ENCODE measurements at places on chromosomes 5 and 9. TPM values are rescaled to one million over a fixed set of nuclear protein-coding genes. Genes with fewer than 3 reads are reported as not detected.

The RUSC2 gene
- total RNA-seq, result 10.1 TPM

The TLR4 gene
- total RNA-seq, result 124 TPM

The FOXE1 gene
- total RNA-seq, result not detected

The HMMR gene
- 4.7 TPM for total RNA-seq

The LCN10 gene
- not detected for total RNA-seq

The DBH gene
- total RNA-seq, result not detected

The ZDHHC11 gene
- 0.26 TPM for total RNA-seq

The C5 gene
- total RNA-seq, result 0.98 TPM

The SLC34A3 gene
- not detected for total RNA-seq

The REEP2 gene
- 1.0 TPM for total RNA-seq

The COL15A1 gene
- total RNA-seq, result 0.33 TPM

The CCDC171 gene
- 0.65 TPM for total RNA-seq

The EGR1 gene
- 3.4 TPM for total RNA-seq

The PLAC8L1 gene
- total RNA-seq, result not detected

The KIF24 gene
- 0.86 TPM for total RNA-seq

The CNTRL gene
- 8.2 TPM for total RNA-seq

The TMEM232 gene
- 1.0 TPM for total RNA-seq

The GLRA1 gene
- not detected for total RNA-seq

The PLPP7 gene
- 2.6 TPM for total RNA-seq

The TNC gene
- total RNA-seq, result 0.09 TPM

The TRIM23 gene
- total RNA-seq, result 32.6 TPM

The TAF7 gene
- total RNA-seq, result 78.7 TPM

The MACROH2A1 gene
- 139 TPM for total RNA-seq

The TMEM174 gene
- not detected for total RNA-seq

The DOLPP1 gene
- 7.7 TPM for total RNA-seq

The SLC36A2 gene
- not detected for total RNA-seq

The EPB41L4B gene
- total RNA-seq, result 0.22 TPM

The RLN2 gene
- 1.4 TPM for total RNA-seq

The ADRB2 gene
- total RNA-seq, result 13.0 TPM

The IL17B gene
- total RNA-seq, result not detected

The RXRA gene
- 16.9 TPM for total RNA-seq

The WDR38 gene
- total RNA-seq, result not detected

The PCDHB13 gene
- total RNA-seq, result 1.1 TPM

The GLRX gene
- 26.0 TPM for total RNA-seq

The IL33 gene
- total RNA-seq, result 1.7 TPM

The CCDC192 gene
- total RNA-seq, result not detected

The NEURL1B gene
- 0.11 TPM for total RNA-seq

The DYNC2I2 gene
- total RNA-seq, result 30.9 TPM

The SLC4A9 gene
- not detected for total RNA-seq

The POU5F2 gene
- total RNA-seq, result 0.33 TPM

The SNCB gene
- total RNA-seq, result 0.43 TPM

The UGT3A1 gene
- not detected for total RNA-seq
